ENCODE measurements at places on chromosomes 6 and 20.

DNA sequence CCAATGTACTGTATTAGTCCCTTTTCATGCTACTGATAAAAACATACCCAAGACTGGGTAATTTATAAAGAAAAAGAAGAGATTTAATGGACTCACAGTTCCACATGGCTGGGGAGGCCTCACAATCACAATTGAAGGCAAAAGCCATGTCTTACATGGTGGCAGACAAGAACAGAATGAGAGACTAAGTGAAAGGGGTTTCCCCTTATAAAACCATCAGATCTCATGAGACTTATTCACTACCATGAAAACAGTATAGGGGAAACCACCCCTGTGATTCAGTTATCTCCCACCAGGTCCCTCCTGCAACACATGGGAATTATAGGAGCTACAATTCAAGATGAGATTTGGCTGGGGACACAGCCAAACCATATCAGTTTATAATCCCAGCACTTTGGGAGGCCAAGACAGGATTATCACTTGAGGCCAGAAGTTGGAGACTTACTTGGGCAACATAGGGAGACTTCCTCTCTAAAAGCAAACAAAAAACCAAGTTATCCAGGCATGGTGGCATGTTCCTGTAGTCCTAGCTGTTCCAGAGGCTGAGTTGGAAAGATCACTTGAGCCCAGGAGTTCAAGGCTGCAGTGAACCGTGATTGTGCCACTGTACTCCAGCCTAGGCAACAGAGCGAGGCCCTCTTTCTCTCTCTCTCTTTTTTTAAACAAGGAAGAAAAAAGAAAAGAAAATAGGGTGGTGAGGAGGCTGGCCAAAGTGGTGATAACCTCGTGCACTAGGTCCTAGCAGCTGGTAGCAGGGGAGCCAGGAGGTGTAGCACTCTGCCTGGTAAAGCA is 22.9 kb upstream of the DDR1 start:
- DNase-seq = no peak

GRCh38 chr20:51462566-51463276 is 79.8 kb downstream of the NFATC2 start:
- no peak for DNase-seq

DNA sequence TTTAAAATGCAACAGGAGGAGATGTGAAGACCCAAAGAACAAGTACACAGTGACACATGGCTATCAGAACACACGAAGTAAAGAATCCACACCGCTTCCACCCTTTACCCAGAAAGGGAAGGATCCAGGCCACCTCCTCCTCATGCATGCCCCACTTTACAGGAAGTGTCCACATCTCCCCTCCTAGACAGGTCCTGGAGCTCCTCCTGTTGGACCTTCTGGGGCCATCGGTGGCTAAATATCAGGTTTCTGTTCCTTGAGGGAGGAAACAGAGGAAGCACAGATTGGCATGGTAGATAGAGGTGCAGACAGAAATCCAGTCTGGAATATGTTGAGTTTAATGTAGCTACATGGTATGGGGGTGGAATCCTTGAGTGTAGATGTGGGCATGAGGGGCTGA is 10.9 kb downstream of the NINL start:
- DNase-seq = no peak

DNA sequence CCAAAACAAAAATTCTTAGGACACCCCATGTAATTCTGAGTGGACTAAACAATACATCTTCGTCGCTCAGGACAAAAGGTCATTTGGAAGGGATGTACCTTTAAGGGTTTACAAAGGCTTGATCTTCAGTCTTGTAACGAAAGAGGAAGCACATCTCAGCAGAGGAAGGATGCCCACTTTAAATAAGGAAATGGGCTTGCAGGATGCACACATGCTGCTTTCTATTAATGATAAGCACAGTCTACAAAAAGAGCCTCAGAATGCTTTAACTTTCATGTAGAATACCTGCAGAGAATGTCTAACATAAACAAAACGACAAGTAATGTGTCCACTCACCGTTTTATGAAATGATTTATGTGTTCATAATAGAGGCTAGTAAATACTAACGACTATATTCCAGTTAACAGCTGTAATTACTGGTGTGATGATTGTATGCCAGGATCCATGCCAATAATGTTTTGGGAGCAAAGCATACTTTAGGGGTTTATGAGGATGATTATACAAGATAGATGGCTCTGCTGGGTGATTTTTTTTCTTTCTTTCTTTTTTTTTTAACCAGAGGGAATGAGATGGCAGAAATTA is 216.9 kb downstream of the GMDS start:
- DNase-seq = no peak

Data from T-helper 2 cell (primary cell).